ENCODE measurements at places on chromosomes 12 and 14.

- no peak for DNase-seq
Observed at GRCh38 chr12:6257007-6257406, 53.5 kb upstream of the PLEKHG6 start.

- peak; percentile 17 for DNase-seq
Observed at GRCh38 chr12:123937707-123938591, 34.7 kb downstream of the CCDC92 start.

GRCh38 chr14:37153483-37153882 is 18.9 kb downstream of the SLC25A21 start:
- DNase-seq, result no peak

GRCh38 chr12:97957109-97957508 is 494.5 kb downstream of the RMST start:
- DNase-seq, result no peak

Data from activated CD8-positive, alpha-beta memory T cell treated with anti-CD3 and anti-CD28 coated beads for 1 hour (primary cell).